Stimulated activated CD4-positive, alpha-beta T cell treated with anti-CD3 and anti-CD28 coated beads, Interleukin-15, amount 100 ng/mL, for 1 hour (primary cell): ENCODE measurements at places on chromosomes 1 and 21.

GRCh38 chr1:159895836-159896545 lies 4.0 kb downstream of the CFAP45 start:
- no peak for DNase-seq

DNA sequence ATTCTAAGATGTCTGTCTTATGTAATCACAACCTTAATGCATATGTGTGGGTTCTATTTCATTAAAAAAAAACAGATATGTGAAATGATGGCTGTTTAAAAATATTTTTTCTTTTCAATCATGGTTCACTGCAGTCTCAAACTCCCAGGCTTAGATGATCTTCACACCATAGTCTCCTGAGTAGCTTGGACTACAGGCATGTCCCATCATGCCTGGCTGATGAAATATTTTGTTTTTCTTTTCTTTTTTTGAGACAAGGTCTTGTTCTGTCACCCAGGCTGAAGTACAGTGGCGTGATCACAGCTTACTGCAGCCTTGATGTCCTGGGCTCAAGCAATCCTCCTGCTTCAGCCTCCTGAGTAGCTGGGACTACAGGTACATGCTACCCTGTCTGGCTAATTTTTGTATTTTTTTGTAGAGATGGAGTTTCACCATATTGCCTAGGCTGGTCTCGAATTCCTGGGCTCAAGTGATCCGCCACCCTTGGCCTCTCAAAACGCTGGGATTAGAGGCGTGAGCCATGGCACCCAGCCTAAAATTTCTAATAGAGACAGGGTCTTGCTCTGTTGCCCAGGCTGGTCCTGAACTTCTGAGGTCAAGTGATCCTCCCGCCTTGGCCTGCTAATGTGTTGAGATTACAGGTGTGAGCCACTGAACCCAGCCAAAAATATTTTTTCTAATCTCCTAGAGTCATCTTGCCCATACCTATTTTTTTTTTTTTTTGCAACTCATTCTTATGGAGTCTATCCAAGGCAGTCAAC lies 67.6 kb downstream of the GIPC2 start:
- no peak for DNase-seq

DNA sequence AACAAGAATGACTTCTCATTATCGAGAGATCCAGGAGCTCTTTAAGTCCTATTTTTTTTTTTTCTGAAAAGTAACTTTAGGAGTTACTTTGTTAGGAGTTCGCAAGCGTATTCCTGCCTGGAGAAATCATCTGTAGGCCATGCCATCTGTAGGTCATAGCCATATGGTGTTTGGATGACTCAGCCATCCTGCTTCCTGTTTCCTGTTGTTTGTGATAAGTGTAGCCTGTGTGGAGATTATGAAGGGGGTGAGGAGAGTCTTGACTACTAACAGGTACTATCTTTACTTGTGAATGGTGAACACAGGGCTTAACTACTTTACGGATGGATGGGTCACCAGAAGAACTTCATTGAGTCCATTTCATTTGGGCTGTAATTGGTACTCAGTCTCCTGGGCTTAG lies 327.2 kb downstream of the PTPRU start:
- no peak for DNase-seq

- DNase-seq, result no peak
Measured at GRCh38 chr1:72521659-72522058, 239.3 kb upstream of the NEGR1 start.

DNA sequence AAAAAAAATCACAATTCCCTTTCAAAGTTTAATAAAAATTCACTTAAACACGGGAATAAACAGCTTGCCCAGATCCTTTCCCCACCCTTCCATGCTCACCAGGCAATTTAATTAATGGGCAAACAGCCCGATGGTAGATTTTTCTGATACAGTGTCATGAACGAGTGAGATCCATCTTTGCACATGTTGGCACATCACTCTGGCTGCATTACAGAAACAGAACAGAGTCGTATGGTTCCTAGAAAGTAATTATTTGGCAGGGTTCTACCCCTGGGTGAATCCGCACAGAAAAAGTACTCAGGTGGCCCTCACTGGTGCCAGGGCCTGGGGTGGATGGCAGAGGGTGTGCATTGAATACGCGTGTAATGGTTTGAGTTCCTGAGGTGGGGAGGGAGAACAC lies 24.6 kb upstream of the OVAAL start:
- DNase-seq, result no peak

- DNase-seq, result no peak
Measured at GRCh38 chr1:85357817-85358216, 81.4 kb upstream of the BCL10 start.

DNA sequence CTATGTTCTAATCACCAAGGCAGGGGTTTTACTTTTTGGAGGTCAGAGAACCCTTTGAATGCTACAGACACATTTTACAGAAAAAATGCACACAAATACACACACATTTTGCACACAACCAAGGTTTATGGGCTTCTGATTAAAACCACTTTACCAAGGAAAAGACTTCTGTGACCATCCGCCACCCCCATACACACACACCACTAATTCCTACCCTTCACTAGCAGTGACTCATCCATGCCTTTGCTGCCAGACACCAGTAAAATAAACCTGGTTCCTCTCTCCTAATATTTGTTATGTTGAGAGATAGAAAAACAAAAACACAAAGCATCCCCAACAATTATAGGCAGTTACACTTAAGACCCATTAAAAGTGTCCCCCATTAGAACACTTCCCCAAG lies 12.9 kb downstream of the PIGM start:
- no peak for DNase-seq

GRCh38 chr1:220666349-220666748 lies 23.8 kb upstream of the C1orf115 start:
- DNase-seq, result no peak

DNA sequence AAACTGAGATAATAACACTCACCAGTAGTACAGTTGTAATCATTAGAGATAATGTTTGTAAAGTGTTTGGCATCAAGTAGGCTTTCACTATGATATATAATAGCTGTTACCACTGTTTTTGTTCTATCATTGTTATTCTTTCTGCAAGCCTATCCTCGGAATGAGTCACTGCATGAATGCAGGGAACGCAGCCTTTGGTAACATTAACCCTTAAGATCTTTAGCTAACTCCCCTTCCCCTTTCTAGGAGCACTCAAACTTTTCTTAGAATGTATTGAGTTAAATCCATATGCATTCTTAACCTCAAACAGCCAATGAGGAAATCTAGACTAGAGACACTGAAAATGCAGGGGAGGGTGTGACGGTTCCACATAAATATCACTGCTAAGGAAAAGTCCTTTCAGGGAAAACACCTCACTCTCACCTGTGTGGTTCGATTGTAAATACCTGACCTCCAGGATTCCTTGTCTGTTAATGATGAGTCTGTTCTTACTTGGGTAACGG lies 467.3 kb downstream of the SETD4 start:
- no peak for DNase-seq

DNA sequence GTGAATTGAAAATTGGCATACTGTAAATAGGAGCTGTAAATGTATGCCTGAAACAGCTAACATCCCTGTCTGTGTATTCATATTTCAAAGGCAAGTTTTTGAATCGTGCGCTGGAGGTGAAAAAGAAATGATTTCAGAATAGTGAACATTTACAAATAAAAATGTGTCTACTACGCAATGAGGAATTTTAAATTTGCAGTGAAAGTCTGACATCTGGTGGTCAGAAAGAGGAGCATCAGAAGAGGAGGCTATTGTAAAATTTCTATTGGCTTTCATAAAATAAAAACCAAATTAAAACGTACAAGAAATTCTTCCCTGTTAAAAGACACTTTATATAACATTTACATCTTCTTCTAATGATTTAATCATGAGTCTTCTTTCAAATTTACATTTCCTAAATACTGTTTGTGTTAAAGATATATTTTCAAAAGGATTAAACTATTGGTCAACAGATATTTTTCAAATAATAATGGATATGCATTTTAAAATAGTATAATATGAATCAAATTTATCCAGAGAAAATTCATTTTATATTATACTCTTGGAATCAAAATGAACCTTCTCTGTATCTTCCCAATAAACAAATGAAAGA lies 113.7 kb upstream of the RRP15 start:
- DNase-seq, result no peak

DNA sequence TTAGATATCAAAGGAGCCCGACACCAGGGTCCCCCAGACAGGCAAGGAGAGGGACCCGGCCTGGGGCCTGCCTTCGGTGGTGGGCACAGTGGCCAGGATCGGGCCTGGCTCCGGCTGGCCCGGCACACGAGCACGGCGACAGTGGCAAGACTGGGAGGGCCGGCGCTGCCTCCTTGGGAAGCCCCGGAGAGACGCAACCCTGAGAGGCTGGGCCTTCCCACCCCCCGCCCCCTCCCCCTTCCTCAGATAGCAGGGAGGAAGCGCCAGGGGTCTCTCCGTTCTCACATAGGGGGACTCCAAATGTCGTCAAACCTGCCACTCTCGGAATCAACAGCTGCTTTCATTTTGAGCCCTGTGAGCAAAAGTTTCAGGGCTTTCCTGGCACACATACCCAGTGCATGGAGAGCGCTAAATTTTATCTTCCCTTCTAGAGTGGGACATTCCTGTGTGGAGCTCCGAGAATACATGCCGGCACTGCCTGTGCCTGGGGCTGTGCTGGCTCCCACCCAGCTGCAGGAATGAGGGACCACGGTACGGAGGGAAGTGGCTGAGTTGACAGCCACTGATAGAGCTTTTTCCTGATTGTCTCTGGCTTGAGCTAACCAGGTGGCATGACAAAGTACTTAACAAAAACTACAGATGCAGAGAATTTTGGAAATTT lies 62.4 kb downstream of the CD247 start:
- DNase-seq, result no peak

- DNase-seq, result no peak
Measured at GRCh38 chr1:214633686-214634085, 30.7 kb downstream of the CENPF start.

- DNase-seq, result no peak
Measured at GRCh38 chr21:15775981-15776380, 46.2 kb downstream of the USP25 start.

DNA sequence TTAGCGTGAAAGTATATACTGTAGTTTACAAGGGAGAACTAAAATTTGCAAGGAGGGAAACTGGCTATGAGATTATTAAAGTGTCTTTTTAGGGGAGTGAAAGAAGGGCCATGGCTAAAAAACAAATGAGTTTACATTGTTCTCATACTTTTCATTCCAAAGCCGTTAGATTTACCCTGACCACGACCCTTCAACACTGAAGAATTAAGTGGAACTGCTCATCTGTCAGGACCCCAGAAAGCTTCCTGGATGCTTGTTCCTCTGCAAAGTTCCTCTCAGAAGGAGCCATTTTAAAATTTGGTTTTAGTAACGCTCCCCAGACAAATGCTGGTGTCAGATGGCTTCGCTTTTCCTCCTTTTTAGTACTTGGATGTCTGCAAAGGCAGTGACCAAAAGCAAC lies 82.7 kb upstream of the ZBTB18 start:
- no peak for DNase-seq

DNA sequence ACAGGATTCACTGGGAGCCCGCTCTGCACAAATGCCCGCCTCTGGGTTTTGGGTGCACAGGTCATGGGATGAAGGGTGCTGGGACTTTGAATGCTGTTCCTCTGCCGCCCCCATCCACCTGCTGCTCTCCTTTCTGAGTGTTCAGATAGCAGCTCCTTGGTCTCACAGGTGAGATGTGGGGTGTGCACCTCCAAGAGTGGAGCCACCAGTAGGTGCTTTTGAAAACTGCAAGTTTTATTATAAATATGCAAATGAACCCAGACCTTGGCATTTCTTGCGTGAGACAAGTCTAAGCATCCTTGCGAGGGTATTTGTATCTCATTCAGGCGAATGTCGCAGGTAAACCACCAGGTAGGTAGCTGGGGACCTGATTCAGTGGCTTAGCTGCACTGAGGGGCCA lies 30.2 kb downstream of the OBSCN start:
- DNase-seq, result no peak

- no peak for DNase-seq
Measured at GRCh38 chr1:7770669-7770996, 463 bp upstream of the VAMP3 start.
